ENCODE measurements at places on chromosomes 16 and 17.

- no peak for DNase-seq
These were observed 30.0 kb downstream of the MAPT start for GRCh38 chr17:45924332-45924820.

GRCh38 chr17:38542286-38542685 is 63.5 kb downstream of the SRCIN1 start:
- no peak for DNase-seq

DNA sequence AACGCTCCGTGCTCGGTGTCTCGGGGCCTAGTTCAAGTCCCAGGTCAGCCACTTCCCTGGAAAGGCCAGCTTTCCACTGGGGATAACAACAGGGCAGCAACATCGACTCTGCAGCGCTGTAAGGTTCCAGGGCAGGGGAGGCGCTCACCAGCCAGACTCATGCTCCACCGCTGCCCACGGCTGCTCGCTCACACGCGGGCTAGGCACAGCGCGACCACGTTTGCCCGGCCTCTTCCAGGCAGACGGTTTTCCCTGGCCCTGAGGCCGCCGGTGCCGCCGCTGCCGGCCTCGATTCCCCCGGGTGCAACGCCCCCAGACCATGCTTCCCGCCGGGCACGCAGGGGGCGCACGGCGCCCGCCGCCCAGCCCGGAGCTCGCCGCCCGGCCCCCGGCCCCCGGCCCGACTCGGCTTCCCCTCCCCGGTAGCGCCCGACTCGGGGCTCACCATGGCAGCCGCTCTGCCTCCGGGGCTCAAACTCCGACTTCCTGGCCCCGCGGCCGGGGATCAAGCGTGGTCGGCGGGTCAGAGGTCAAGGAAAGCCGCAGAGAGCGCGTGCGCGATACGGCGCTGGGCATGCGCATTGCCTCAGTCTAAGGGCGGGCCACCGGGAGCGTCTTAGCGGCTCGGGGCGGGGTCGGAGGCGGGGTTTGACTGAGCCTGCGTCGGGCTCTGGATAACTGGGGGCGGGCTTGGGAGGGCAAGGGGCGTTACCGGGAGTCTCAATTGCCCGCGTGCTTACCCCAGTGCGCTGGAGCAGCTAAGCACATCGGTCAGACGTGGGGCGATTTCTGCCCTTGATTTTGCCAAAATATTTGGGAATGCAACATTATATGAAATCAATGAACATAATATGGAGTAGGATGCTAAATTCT is at the start of gene PAM16:
Gene PAM16, minus strand, starts transcription at position 535 of the 873 bp plus-strand sequence. Its CDS starts 87 bp downstream, at position 448.
- DNase-seq, result peak; percentile 99

DNA sequence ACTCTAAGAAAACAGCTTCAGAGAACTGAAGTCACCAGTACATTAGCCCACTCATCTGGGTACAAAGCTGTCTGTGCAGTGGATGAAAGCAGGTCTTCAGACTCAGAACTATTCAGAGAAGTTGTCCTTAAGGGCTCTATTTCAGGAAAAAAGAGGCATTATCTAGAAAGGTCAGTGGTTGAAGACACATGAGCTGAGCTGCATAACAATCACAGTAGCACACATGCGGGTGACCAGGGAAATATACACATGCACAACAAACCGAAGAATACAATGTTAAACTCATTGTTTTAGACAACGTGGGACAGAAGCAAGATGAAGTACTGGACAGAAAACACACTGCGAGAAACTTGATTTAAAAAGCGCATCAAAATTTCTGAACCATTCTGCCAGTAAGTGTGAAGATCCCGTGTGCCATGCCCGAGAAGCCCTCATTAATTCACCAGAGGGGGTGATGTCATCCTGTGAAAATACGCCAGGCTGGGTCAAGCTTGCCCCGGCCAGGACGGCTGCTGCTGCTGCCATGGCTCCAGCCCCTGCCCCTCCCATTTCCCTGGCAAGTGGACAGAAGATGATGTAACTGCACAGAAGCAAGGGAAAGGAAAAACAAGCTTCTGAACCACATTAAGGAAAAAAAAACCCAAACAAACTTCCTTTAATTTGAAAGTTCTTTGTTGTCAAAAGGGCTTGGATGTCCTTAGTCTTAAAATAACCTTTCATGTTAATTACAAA is 10.1 kb downstream of the DYNC1LI2 start:
- DNase-seq, result peak; percentile 91

- DNase-seq, result no peak
These were observed 870 bp upstream of the ITGA3 start for GRCh38 chr17:50055055-50055425.

DNA sequence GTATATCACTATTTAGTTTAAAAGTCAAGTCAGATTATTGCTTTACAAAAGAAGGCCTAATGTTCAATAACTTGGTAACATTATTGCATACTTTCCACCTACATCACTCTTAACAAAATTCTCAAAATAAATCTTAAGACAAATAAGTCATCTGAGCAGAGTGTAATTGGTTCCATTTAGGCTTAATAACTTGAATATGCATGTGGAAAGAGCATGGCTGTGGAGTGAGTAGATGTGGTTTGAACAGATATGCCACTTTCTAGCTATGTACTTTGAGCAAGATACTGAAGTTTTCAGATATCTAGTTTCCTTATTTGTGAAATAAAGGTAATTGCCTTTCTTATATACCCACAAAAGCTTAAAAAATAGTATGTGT is 6.7 kb upstream of the EVI2A start:
- DNase-seq, result no peak

DNA sequence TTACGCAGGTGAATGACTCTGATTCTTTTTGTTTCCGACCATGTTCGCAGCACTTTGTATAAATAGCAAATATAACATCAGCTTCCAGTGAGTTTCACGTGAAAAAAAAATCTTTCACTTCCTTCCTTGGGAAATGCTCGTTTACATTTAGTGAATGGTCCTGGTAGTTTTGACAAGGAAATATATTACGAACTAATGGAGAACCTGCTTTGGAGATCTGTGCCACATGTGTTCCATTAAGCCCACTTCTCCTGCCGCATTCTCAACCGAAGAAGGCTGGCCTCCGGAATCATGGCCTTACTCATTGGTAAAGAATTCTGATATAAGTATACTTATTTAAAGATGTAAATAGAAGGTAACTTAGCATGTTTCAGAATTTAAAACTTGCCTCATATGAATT is 3.6 kb downstream of the CRAMP1 start:
- no peak for DNase-seq

- DNase-seq, result no peak
These were observed 8.1 kb upstream of the EFCAB13 start for GRCh38 chr17:47315451-47316266.

DNA sequence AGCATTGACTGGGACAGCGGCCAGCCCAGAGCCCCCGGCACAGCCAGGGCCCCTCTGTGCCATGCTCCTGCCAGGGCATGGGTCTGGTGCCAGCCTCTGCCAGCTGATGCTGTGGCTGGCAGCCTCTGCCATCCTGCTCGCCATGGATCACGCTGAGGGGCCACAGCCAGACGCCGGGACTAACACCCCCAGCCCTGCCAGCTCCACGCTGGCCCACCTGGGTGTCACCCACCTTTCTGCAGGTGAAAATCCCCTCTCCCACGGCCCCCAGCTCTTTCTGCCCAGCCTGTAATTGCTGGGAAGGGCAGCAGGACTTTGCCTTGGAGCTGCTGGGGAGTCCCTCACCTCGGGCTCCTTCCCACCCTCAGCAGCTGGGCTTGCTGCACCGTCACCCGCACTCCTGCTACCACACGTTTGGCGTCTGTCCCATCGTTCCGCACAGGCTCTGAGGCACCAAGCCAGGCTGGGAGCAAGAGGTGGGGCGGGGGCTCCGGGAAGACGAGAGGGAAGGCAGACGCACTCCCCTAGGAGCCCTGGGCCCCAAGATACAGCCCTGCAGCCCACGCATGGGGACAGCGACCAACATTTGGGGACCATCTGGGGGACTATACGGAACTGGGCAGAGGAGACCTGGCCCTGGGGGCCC is 42.0 kb upstream of the ACSF3 start:
- no peak for DNase-seq

DNA sequence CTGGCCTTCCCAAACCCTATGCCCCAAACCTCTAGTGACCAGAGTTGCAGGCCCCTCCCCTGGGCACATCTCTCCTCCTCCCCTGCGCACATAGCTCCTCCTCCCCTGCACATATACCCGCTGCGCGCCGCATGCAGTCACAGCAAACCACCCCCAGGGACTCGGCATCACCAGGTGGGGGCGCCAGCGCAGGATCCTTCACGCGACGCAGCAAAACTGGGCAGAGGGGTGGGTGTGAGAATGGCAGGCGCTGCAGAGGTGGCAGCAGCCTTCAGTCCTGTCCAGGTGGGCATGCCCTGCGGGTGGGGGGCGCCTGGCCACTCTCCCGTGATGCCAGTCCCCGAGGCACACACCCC is 5.6 kb downstream of the CORO6 start:
- DNase-seq, result peak; percentile 84

GRCh38 chr17:69103557-69104233 is 38.0 kb downstream of the ABCA6 start:
- DNase-seq, result no peak

DNA sequence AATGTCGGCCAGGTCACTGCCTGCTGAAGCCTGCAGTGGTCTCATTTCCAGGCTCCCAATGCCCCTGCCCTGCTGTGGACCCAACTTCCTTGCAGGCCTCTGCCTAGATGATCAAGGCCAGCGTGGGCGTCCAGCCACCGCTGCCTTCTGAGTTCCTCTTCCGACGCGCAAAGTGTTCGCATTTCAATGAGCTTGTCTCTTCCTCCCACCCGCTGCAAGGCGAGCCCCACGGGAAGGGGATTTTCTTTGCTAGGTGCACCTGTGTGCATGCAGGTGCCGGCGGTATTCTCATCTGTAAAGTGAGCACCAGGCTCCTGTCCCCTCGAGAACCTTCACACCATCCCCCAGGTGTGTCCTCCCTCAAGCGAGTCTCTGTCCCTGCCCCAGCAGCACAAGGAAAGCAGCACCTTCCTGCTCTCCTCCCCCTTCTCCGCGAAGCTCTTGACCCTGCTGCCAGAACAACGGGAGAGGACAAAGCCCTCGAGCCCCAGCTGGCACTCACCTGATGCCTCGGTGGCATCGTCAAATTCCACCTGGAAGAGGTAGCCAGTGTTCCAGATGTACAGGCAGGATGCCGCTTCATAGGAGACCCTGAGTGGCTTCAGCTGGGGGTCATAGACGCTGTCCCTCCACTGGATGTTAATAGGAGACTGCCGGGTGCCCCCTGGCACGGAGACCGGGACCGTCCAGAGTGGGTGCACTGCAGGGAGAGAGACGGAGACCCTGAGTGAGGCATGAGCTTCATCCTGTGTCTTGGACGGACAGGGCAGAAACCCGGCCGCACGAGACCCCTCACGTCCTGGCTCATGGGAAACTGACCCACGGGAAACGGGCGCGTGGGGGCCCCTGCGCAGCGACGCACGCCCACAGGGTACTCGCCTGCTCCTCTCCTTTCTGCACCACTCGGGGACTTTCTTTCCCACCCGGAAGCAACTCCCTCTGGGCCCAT is 9.8 kb downstream of the CA5A start:
- DNase-seq, result no peak

- no peak for DNase-seq
These were observed 25.0 kb upstream of the GNG13 start for GRCh38 chr16:825341-826061.

GRCh38 chr17:47864791-47865216 is 13.8 kb upstream of the SP6 start:
- no peak for DNase-seq

DNA sequence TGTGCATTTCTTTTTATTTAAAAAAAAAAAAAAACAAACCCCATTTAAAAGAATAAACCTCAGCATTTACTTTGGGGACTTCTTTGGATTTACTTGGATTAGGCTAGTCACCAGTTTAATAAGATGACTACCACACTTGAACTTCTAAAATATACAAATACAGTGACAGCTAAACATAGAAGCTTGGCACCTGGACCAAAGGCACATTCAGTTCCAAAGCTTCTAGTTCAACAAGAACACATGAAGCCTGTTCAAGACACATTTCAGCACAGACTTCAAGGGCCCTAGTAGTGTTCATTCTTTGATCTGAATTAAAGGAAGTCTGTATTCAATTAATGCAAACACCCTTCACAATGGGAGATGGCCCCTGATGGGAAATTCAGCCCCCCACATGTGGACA is 11.6 kb upstream of the ROGDI start:
- no peak for DNase-seq

DNA sequence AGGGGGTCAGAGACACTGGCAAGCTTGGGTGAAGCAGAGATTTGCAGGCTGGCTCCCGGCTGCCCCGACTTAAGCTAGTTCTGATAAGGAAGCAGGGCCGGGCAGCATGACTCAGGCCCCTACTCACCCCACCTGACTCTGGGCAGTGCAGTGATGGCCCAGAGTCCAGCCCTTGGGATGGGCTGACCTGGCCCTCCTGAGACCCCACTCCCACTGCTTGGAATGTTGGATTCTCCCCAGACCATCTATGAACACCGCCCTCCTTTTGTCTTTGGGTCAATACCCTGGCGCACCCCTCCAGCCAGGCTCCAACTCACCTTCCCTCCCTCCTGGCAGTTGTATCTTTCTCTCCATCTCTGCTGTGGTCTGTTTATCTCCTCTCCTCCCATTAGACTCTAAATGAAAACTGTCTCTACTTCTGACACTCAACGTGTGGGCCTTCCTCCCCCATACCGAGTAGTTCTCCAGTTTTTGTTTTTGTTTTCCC is 21.0 kb downstream of the LGALS3BP start:
- no peak for DNase-seq

DNA sequence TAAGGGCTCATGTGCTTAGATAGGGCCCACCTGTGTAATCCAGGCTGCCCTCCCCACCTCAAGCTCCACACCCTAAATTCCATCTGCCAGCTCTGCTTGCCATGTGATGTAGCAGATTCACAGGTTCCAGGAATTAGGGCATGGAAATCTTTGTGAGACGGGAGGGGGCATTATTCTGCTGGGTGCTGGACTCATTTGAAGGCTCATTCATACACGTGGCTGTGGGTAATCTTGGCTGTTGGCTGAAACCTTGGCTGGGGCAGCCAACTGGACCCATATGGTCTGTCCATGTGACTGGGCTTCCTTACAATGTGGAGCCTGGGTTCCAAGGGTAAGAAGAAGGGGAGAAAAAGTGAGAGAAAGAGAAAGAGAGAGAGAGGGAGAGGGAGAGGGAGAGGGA is 115.1 kb downstream of the CYLD start:
- no peak for DNase-seq

DNA sequence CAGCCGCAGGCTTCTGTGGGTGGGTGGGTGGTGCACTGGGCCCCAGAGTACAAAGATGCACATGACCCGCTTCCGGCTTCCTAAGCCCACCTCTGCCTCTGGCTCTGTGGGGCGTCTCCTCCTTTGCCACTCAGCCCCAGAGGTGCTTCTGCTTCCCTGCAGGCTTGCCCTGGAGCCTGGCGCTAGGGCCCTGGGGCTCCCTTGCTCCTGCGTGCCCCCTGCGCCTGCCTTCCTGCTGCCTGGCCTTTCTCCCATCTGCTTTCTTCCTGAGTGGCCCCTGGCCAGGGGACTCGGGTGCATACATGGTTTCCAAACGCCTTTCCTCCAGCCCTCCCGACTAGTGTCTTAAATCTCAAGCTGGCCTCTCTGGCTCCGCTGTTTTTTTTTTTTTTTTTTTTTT is 3.4 kb downstream of the WWOX start:
- DNase-seq, result no peak

GRCh38 chr16:71789136-71789535 is 19.5 kb downstream of the AP1G1 start:
- no peak for DNase-seq
